ENCODE measurements at places on chromosomes 12 and 14. TPM values are rescaled to one million over a fixed set of nuclear protein-coding genes. Genes with fewer than 3 reads are reported as not detected.

Gene C1S
- 4.3 TPM for total RNA-seq

- no peak for DNase-seq
These were observed 88.6 kb downstream of the EPS8 start for GRCh38 chr12:15700595-15700994.

DNA sequence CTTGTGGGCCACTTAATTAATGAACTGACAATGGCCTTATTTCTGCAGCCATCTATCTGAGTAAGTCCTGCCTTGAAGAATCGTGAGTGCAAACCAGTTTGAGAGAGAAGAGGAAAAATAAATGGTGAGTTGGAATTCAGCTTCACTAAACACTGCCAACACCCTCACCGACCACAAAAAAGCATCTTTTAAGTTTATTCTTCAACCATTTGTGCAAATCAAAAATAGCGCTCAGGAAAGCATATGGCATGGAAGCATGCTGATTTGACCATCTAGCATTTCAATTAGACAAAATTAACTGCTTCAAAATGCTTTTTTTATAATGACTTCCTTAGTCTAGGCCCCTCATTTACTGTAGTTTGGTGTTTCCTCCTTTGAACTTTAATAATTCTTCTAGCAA is 294.0 kb downstream of the PPFIA2 start:
- no peak for DNase-seq

Gene RAD52
- total RNA-seq: 24.9 TPM

Gene LTBR
- total RNA-seq: 2.3 TPM

Gene DNAI7
- total RNA-seq: not detected

DNA sequence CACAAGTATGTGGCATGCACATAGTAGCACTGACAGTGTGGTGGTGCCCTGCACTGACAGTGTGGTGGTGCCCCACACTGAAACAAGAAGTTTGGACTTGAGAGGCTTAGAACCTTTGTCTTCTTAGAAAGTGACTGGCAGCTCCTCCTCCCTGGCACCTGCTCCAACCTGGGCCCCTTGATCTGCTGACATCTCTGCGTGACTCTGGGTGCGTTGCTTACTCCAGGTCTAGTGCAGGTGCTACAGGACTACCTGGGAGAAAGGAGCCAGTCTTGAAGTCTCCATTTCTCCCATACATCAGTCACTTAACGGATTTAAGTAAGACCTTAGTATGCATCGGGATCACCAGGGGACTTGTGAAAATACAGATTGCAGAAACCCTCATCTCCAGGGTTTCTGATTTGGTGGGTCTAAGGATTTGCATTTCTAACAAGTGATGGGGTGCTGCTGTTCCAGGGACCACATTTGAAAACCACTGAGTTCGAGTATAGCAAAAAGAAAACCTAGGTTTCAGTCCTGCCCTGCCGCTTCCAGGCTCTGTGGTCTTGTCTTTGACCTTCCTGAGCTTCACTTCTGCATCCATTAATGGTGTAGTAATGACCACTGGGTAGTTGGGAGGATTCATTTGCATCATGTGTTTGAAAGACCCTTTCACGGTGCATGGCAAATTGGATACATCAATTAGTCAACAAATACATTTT is 15.7 kb downstream of the NINJ2 start:
- DNase-seq: no peak

Gene KRT75
- total RNA-seq: not detected

Gene IGF1
- total RNA-seq: 0.05 TPM

Gene FOXN4
- not detected for total RNA-seq

DNA sequence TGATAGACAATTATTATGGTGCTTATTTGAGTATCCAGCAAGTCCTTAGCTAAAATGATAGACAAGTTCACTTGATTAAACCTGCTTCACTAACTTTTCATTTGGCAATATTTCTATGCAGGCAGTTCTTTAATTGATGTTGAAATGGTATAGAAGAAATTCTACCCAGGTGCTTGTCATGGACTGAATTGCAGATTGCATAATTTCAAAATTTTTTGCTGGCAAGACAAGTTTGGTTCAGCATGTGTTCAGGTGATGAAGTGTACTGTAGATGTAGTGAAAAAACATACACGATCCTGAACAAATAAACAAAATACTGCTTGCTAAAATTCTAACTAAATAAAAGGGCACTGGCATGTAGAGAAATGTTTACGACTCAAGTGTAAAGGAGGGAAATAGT is 189.0 kb downstream of the FOXA1 start:
- DNase-seq: no peak

DNA sequence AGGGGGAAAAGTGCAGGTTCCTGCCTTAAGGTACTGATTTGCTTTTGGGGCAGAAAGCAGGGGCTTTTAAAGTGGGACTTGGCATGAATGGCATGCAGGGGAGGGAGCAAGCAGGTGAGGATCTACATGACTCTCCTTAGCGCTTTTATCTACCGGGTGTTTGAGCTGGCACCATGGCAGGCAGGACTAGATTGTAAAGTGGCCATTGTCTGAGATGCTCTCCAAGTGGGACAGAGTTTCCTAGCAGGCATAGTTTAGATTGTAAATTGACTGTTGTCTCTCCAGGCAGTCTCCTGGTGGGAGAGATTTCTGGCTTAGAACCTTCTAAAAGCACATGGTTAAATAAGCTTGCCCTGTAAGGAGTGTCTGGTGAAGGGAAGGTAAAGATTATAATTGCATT is 5.3 kb upstream of the DICER1 start:
- DNase-seq: no peak
